ENCODE measurements at places on chromosomes 13 and 19.

GRCh38 chr19:7927605-7928333, 1.8 kb upstream of the CTXN1 start:
- DNase-seq, result no peak

DNA sequence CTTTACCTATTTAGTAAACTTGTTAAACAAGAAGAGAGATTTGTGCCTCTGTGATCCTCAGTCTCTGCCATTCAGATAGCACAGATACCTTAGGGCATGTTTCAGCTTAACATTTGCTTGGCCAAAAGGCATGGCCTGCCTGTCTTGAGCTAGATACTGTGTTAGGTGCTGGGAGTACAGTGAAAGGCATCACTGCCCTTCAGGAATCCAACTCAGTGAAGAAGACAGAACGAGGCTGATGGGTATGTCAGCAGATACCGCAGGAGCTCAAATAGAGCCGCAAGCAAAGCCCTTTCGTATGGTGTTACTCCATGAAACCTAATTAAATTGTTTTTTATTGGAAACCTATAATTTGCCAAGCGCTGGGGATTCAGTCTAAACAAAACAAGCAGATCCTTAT, 12.9 kb downstream of the ZNF507 start:
- no peak for DNase-seq

- DNase-seq, result no peak
These were observed 1410.1 kb upstream of the ATXN8OS start for GRCh38 chr13:68697551-68697950.

GRCh38 chr13:48110132-48110868, 15.4 kb upstream of the MED4 start:
- DNase-seq, result no peak

GRCh38 chr13:21034603-21035191, 26.7 kb downstream of the LATS2 start:
- no peak for DNase-seq

- no peak for DNase-seq
These were observed 132.7 kb upstream of the KL start for GRCh38 chr13:32883474-32883873.

GRCh38 chr19:55697698-55698097, 22.7 kb downstream of the EPN1 start:
- DNase-seq, result no peak

DNA sequence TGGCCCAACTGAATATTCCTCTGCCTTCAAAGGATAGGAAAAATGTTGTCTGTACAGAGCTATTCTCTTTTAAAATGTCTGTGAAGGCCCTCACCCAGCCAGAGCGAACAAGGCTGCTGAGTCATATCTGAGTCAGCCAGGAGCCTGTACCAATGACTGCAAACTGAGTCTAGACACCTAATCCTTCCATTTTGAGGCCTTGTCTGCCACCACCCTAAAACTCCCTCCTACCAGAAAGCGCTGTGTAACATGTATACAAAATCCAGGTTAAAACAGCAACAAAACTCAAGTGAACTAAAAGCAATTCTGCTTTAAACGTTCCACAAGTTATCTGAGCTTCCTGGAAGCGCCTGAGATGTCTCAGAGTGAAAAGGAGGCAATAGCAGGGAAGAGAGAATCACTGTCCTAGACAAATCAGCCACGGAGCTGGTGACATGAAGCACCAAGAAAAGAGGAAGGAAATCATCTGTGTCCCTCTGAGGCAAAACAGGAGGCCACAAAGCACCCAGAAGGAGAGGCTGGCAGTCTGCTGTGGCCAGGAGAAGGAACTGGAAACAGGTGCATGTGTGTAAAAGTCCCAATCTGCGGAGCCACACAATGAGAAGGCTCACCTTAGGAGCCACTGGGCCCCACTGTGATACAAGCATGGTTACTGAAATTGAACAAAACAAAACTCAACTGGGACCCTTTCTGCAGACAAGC, 10.2 kb downstream of the DHRS12 start:
- peak; percentile 39 for DNase-seq

GRCh38 chr19:934865-935479, 9.1 kb downstream of the ARID3A start:
- DNase-seq, result no peak
